ENCODE measurements at places on chromosomes 5 and 9.

GRCh38 chr5:83340511-83340918, 131.0 kb upstream of the VCAN start:
- no peak for DNase-seq

DNA sequence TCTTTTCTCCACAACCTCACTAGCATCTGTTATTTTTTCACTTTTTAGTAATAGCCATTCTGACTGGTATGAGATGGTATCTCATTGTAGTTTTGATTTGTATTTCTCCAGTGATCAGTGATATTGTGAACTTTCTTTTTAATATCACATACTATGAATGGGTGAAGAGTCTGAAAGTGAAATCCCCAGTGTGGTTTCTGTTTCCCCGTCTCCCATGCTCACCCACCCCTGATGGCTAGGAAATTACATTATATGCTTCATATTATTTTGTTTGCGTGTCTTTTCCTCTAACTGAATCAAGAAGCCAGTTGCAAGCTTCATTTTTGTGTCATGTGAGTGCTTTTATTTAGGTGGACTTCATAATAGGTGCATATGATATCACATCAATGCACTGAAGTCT, 171.1 kb downstream of the ARHGAP26 start:
- no peak for DNase-seq

DNA sequence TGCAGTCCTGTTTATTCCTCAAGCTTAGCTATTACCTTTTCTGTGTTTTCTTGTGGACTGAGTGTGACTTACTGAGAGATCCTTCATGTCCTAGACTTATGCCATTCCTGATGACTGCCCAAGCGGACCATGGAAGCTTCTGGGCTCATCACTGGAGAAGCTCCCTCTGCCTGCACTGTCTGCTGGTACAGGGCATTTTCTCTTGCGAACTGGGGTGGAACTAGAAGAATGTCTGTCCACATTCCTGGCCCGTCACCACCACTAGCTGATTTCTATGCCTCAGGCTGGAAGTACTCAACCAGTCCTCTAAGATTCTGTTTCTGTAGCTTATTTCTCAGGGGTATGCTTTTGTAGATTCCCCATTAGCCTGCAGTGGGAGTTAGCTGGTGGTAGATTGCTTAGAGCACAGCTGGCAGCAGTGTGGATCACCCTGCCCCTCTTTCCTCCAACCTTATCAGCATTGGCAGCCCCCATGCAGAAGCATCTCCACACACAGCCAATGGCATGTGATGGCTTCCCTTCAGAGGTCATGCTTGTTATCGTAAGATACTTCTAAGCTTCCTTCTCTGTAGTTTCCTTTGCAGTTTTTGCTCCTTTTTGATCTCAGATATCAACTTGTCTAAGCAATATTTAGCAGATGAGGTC, 12.4 kb downstream of the SLC36A1 start:
- peak; percentile 91 for DNase-seq

DNA sequence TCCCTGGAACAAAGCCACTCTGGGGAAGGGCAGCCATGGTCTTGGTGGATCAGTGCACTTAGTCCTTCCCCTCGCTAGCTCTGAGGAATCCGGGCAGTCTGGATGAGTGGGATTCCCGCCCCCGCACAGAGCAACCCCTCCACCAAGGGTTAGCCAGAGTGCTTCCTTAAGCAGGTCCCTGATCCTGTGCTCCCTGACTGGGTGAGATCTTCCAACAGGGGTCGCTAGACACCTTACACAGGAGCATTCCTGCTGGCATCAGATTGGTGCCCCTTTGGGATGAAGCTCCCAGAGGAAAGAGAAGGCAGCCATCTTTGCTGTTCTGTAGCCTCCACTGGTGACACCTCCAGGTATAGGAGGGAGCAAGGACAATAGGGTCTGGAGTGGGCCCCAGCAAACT, 228.8 kb downstream of the AP3B1 start:
- DNase-seq = no peak

DNA sequence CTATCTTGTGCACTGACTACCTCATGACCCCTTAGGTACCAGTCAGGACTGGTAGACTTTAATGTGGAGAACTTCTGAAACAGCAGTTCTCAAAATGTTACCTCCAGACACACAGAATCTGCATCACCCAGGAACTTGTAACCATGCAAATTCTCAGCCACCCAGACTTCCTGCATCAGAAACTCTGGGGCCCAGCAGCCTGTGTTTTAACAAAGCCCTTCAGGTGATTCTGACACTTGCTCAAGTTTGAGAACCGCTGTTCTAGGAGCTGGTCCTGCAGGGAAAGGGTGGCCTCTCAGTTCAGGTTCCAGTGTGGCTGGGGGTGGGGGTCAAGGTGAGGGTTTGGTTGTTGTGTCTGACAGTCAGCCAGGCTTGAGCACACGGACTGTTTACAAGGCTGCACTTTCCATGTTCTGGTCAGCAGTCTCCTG, 28.4 kb downstream of the ZFP62 start:
- no peak for DNase-seq

GRCh38 chr5:136226401-136226800, 33.4 kb upstream of the SMIM32 start:
- no peak for DNase-seq

DNA sequence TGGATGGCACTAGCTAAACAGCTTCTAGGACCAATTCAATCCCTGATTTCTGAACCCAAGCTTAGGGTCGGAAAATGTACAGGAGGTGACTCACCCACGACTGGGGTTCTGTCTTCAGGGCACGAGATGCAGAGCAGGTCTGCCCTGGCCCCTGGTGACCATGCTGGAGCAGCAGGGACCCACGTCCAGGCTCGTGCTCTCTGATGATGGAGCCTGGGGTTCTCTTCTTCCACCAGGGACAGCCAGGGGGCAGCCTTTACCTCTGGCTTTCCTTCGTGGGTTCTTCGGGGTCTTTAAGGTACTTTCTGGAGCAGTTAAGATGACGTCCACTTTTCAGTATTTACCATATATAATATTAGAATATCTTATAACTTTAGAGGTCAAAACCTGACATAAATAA, 2.1 kb downstream of the CFAP77 start:
- DNase-seq = peak; percentile 79

- no peak for DNase-seq
Measured at GRCh38 chr5:144024545-144024944, 145.9 kb downstream of the YIPF5 start.

DNA sequence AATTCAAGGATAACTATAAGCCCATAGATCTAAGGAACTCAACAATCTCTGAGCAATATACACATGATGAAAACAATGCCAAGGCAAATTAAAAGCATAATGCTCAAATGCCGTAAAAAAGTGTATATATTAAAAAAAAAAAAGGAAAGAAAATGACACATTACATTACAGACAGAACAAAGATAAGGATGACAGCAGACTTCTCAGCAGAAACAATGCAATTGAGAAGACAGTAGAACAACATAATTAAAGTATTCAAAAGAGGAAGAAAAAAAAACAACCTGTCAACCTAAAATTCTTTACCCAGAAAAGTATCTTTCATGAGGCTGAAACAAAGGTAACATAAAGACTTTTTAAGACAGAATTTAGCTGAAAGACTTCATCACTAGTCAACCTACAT, 591.7 kb downstream of the ZNF608 start:
- no peak for DNase-seq

GRCh38 chr5:72878854-72879253, 62.4 kb downstream of the TNPO1 start:
- no peak for DNase-seq

DNA sequence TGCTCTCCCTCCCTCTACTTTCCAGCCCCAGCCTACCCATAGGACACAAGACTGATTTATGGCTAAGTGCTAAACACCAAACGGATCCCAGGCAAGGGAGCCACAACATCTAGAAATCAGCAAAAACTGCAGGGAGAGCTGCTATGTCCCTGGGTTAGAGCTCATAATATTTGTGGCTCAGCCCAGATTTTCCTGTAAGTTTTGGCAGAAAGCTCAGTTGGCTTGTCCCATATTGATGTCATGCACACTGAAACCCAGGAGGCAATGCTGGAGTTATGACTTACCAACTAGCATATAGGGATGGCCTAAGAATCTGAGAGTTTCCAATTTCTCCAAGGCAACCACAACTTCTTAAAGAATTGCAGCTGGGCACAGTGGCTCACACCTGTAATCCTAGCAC, 44.7 kb upstream of the MYOT start:
- no peak for DNase-seq

- DNase-seq = no peak
Measured at GRCh38 chr5:149939546-149939945, 5.0 kb downstream of the PDE6A start.

GRCh38 chr9:93464395-93464794, 11.0 kb upstream of the FAM120AOS start:
- no peak for DNase-seq

- peak; percentile 53 for DNase-seq
Measured at GRCh38 chr9:125494653-125494915, 212.4 kb downstream of the MAPKAP1 start.

- DNase-seq = peak; percentile 23
Measured at GRCh38 chr5:1720396-1721110, 79.1 kb downstream of the MRPL36 start.
